ENCODE measurements at places on chromosomes 1 and 21.
A peak's percentile ranks its signal among the peaks of the same experiment; 100 is the strongest.

GRCh38 chr1:194151056-194151455 lies 964.6 kb upstream of the B3GALT2 start:
- DNase-seq: no peak

DNA sequence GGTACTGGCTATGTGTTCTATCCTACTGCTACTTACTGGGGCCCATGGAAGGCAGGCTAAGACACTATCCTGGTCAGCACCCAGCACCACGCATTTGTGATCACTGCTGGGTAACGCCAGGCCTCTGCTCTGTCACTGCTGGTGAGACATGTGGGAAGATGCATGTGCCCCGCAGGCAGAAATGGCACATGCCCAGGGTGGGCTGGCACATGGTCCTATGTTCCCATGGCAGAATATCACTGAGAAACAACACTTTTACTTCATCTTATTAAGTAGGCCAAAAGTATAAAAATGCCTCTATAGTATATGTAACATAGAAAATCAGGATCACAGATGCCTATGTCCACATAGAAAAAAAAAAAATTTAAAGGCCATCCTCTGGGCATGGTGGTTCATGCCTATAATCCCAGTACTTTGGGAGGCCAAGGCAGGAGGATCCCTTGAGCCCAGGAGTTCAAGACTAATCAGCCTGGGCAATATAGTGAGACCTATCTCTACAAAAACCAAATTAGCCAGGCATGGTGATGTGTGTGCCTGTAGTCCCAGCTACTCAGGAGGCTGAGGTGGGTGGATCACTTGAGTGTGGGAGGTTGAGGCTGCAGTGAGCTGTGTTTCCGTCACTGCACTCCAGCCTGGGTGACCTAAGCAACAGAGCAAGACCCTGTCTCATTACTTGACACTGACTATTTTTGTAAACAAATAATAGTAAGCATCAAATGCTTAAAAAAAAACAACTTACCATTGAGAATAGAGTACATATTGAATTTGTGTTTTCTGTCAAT lies 11.5 kb downstream of the DDX59 start:
- no peak for DNase-seq

- peak; percentile 47 for DNase-seq
Measured at GRCh38 chr1:32892368-32893197, 6.3 kb downstream of the HPCA start.

GRCh38 chr1:209029737-209030136 lies 553.8 kb upstream of the CAMK1G start:
- no peak for DNase-seq

GRCh38 chr1:109482791-109483671 lies 674 bp upstream of the ATXN7L2 start:
- DNase-seq: no peak

- no peak for DNase-seq
Measured at GRCh38 chr1:58898739-58899586, 115.1 kb upstream of the JUN start.

DNA sequence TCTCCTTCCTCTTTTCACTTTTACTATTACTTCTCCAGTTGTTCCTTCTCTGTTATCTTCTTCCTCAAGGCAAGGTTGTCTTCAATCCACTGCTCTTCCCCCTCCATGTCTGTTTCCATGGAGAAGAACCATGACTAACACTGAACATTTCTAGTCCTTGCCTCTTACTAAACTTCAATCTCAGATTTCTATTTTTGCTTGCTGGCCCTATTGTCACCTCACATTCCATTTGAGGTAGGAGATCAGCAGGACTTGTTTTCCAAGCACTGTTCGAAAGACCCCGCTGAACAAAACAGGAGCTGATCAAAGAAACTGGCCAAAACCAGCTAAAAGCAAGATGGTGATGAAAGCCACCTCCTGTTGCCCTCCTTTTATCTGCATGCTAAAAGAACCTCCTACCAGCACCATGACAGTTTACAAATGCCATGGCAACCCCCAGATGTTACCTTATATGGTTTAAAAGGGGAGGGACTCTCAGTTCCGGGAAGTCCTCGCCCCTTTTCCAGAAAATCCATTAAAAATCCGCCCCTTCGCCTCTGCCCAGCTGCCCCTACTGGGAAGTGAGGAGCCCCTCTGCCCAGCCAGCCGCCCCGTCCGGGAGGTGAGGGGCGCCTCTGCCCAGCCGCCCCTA lies 22.6 kb downstream of the GON4L start:
- DNase-seq: no peak

GRCh38 chr1:184865831-184866230 lies 108.5 kb downstream of the NIBAN1 start:
- no peak for DNase-seq

DNA sequence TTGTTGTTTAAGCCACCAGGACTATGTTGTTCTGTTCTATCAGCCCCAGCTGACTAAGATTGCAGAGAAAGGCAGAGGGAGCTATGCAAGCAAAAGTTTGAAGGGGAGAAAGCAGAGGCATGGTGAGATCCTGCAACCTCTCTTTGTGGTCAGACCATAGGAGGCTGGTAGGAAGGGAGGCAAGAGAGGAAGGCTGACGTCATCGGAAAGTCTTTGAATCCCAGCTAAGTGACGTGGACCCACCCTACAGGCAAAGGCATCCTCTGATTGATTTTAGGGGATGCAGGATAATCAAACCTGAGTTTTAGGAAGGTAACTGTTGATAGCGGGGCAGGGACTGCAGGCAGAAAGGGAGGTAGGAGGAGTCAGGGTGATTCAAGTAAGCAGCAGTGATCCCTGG lies 23.3 kb upstream of the TNNI1 start:
- no peak for DNase-seq

GRCh38 chr1:64492424-64492823 lies 22.5 kb downstream of the CACHD1 start:
- DNase-seq: no peak

- DNase-seq: no peak
Measured at GRCh38 chr1:175540896-175541645, 202.3 kb downstream of the TNR start.

DNA sequence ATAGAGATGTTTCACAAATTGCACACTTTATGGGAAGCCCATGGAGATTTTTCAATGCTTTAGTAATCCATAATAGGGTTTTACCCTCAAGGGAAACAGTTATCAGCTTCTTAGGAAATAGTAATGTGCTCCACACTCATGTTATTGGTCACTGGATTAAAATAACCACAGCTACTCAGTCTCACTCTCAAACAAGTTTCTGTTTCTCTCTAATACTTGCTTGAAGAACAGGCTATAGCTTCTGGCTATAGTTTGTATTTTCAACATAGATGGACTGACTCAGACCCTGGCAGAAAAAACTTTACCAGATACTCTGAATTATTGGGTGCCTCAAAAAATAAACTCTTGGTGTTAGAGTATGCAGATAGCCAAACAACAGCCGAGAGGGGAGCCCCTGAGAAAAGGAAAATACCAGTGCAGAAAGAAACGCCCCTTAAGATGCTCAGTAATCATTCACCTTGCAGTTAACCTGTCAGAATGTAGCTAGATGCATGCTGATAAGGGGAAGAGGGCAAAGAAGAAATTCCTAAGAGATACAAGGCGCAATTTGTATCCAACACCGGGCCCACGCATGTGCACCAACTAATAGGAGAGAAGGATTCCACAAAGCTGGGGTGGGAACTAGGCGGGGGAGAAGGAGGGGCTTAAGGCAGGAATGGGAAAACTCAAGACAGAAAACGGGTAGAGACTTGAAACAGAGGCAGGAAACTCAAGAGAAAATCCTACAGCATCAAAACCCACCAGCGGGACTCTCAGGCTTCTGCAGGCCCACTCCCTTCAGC lies 30.4 kb upstream of the PDE4B start:
- no peak for DNase-seq

DNA sequence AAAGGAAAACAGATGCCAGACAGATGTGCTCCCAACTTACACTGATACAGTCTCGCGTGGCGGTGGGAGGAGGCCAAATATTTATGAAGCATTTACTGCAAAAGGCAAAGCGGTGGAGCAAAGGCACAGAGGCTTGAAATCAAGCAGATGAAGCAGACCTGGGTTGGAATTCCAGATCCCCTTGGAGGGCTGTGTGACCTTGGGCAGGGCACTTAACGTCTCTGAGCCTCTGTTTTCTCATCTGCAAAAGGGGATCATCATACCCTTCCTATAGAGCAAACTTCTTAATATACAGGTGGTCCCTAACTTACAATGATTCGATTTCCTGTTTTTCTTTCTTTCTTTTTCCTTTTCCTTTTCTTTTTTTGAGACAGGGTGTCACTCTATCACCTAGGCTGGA lies 54.1 kb downstream of the IGSF21 start:
- DNase-seq: no peak

DNA sequence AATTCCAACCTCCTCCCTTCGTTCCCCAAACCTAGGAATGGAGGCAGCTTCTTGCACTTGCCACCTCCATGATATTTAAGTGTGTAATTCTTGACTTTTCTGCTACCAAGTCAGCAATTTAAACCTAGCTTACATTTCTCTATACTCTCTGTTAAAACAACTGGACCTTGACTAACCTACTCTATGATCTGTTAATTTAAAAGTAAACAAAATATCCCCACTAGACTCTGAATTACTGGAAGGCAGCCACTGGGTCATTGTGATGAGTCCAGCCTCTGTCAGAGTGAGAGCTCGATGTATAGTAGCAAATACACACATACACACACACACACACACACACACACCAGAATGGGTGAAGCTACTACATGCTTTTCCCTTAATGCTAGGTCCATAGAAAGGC lies 40.0 kb upstream of the DHCR24 start:
- DNase-seq: no peak

DNA sequence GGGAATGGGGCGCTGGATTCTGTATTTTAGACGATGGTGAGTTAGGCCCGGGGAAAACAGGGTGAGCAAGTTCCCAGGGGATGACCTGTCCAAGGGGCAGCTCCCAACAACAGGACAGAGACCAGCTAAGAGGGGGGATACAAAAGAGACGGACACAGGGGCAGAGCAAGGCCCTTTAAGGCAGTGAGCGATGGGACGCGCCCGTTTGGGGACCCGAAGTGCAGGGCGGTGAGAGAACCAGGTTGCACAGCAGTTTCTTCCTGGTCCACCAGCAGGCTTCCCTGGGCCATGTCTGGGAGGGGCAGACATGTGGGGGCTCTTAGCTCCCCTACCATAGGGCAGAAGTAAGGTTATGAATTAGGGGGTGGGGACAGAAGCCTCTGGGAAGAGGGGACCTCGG lies 22.0 kb downstream of the INAVA start:
- no peak for DNase-seq

- no peak for DNase-seq
Measured at GRCh38 chr1:241787691-241788090, 60.3 kb upstream of the EXO1 start.

DNA sequence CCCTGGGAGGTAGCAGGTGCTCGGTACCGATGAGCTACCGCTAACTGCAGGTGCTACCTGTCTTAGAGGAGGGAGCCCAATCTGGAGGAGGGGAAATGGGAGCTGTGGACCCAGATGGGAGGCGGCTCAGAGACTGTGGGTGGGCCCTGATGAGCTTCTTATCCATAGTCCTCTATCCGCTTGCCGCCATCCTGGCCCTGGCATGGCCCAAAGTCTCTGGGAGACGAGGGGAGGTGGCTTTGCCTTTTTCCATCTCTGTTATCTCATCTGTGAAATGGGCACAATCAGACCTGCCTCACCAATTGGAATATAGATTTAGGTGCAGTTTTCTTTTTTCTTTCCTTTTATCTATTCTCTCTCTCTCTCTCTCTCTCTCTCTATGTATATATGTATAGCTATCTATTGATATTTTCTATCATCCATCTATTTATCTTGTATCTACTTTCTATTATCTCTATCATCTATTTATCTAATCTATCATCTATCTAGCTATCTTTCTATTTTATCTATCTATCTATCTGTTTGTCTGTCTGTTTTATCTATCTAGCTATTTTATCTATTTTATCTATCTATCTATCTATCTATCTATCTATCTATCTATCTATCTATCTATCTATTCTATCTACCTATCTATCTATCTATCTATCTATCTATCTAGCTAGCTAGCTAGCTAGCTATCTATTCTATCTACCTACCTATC lies 16.5 kb downstream of the TNFRSF1B start:
- no peak for DNase-seq

GRCh38 chr1:115373305-115373704 lies 35.3 kb upstream of the NGF start:
- DNase-seq: no peak

DNA sequence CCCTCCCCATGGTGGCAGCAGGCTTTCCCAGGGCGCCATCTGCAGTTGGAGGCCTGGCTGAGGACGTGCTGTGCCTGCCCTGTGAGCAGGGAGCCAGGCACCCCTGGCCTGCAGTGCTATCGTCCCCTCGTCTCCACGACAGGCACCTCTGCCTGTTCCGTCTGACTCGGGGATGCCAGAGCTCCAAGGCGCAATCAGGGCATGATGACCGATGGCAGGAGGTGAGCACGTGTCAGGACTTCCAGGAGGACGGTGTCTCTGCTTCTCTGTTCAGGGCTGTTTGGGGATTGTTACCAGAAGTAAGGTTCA lies 125.2 kb downstream of the PCBP3 start:
- no peak for DNase-seq

GRCh38 chr1:241311056-241311746 lies 45.8 kb downstream of the RGS7 start:
- DNase-seq: no peak

GRCh38 chr1:56284928-56285327 lies 294.4 kb downstream of the PLPP3 start:
- DNase-seq: no peak

GRCh38 chr1:172537827-172538391 lies 5.0 kb downstream of the SUCO start:
- DNase-seq: no peak

DNA sequence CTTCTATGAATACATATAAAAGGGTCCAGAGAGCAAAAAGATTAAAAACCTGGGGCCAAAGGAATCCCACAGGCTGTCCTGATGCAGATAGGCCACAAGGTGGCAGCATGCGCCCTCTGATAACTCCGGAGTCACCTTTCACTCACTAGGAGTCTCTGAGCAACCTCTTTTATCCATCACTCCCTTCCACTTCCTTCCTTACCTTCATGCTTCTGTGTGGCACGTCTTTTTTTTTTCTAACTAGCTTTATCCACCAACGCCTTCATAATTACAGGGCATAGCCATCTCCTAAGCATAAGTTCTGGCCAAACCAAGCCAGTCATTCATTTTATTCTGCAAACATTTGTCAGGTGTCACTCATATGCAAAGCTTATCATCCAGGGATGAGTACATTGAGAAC lies 3.9 kb upstream of the PGLYRP4 start:
- peak; percentile 11 for DNase-seq

DNA sequence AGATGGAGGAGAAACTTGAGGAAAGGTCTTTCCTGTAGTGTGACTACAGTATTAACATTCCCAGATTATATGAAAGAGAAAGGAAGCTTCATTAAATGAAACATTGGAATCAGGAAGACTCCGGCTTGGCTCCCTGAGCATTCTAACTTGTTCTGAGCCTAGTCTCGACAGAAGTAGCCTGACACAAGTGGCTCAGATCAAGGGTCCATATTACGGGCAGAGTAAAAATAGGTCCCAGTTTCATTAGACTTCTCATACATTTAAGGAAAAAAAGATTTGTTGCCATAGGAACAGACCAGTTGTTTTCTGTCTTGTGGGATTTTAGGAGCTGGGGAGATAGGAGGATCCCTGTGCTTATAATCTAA lies 12.8 kb downstream of the SMAP2 start:
- no peak for DNase-seq

- no peak for DNase-seq
Measured at GRCh38 chr1:167714098-167714438, 7.7 kb upstream of the MPZL1 start.

- DNase-seq: no peak
Measured at GRCh38 chr1:106366627-106367319, 689.7 kb upstream of the PRMT6 start.

GRCh38 chr1:10353282-10353681 lies 45.6 kb upstream of the PGD start:
- DNase-seq: no peak

- peak; percentile 59 for DNase-seq
Measured at GRCh38 chr1:202998836-202999750, 8.1 kb upstream of the TMEM183A start.
